ENCODE measurements at places on chromosomes 5 and 9.
A peak's percentile ranks its signal among the peaks of the same experiment; 100 is the strongest.

DNA sequence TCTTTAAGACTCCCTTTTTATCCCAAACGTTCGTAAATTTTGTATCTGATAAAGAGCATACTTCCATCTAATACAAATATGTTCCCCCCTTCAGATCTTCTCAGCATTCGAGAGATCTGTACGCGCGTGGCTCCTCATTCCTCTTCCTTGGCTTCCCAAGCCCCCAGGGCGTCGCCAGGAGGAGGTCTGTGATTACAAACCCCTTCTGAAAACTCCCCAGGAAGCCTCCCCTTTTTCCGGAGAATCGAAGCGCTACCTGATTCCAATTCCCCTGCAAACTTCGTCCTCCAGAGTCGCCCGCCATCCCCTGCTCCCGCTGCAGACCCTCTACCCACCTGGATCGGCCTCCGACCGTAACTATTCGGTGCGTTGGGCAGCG, 19.9 kb downstream of the CDKN2A start:
- no peak for DNase-seq
- peaks cover 98% of the 10 kb centered on the region for H3K27me3 ChIP-seq
- H3K4me3 ChIP-seq, result peak overlapping the region; percentile 67
- H3K4me1 ChIP-seq, result peaks cover 9% of the 10 kb centered on the region

GRCh38 chr9:26228273-26228672, 550.0 kb upstream of the TUSC1 start:
- H3K4me3 ChIP-seq, result no peak overlapping the region
- no peak overlapping the region for H3K27ac ChIP-seq
- DNase-seq, result no peak
- H3K4me1 ChIP-seq, result peaks cover 5% of the 10 kb centered on the region
- peaks cover 12% of the 10 kb centered on the region for H3K27me3 ChIP-seq

DNA sequence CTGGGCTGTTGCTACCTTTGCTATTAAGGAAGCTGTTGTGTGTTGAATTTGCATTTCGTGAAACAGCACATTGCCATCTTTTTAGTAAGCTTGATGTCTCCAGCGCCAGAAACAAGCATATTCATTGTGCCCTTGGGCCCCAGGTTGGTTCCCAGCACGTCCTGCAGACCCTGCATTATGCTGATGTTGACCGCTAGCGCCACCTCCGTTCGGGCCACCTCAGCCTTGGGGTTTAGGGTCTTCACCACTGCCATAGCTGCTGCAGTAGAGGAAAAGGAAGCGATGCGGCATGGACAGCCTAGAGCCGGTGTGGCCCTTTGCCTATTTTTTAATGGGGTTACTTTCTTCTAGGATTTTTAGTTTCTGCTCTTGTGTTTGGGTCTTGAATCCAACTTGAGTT, 23.8 kb upstream of the OTULIN start:
- no peaks in the 10 kb centered on the region for H3K36me3 ChIP-seq
- no peaks in the 10 kb centered on the region for H3K4me1 ChIP-seq
- H3K27ac ChIP-seq, result no peak overlapping the region
- H3K27me3 ChIP-seq, result peaks cover 8% of the 10 kb centered on the region

GRCh38 chr9:126532019-126532462, 81.7 kb upstream of the LMX1B start:
- no peak overlapping the region for H3K27ac ChIP-seq
- no peaks in the 10 kb centered on the region for H3K4me1 ChIP-seq
- H3K36me3 ChIP-seq, result no peaks in the 10 kb centered on the region

DNA sequence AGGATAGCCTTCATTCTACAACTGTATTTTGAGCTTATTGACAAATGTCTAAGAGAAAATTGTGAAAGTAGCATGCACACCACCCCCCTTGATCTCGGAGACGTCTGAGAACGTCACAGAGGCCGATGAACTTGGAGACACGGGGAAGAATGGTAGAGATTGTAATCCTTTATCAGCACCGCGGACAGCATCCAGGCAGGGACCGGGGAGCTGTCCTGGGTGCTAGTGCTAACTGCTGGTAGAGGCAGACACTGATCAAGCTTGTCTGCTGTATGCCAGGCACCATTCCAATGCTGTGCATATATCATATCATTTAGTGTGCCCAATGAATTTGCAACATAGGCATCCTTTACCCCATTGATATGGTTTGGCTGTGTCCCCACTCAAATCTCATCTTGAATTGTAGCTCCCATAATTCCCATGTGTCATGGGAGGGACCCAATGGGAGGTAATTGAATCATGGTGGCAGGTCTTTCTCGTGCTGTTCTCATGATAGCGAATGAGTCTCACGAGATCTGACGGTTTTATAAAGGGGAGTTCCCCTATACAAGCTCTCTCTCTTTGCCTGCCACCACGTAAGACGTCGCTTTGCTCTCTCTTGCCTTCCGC, 98.8 kb downstream of the LHX2 start:
- no peaks in the 10 kb centered on the region for H3K4me1 ChIP-seq
- peak; percentile 78 for DNase-seq
- no peak overlapping the region for H3K27ac ChIP-seq
- H3K36me3 ChIP-seq, result no peaks in the 10 kb centered on the region
- H3K4me3 ChIP-seq, result no peak overlapping the region
- peaks cover 48% of the 10 kb centered on the region for H3K27me3 ChIP-seq

- H3K4me1 ChIP-seq, result peaks cover 6% of the 10 kb centered on the region
- H3K27me3 ChIP-seq, result peaks cover 23% of the 10 kb centered on the region
- no peak overlapping the region for H3K27ac ChIP-seq
- H3K4me3 ChIP-seq, result no peak overlapping the region
These were observed 171.0 kb downstream of the DAB2IP start for GRCh38 chr9:121822093-121823085.

GRCh38 chr5:147906326-147907095, at the start of gene C5orf46:
Gene C5orf46 (minus strand): TSS chr5:147906538. CDS start chr5:147906501, 37 bp downstream.
- no peaks in the 10 kb centered on the region for H3K27me3 ChIP-seq
- DNase-seq, result no peak
- H3K4me1 ChIP-seq, result peaks cover 4% of the 10 kb centered on the region
- H3K4me3 ChIP-seq, result no peak within 1 kb of the TSS
- H3K27ac ChIP-seq, result no peak within 1 kb of the TSS
- H3K36me3 ChIP-seq, result no peaks in the 10 kb centered on the region

DNA sequence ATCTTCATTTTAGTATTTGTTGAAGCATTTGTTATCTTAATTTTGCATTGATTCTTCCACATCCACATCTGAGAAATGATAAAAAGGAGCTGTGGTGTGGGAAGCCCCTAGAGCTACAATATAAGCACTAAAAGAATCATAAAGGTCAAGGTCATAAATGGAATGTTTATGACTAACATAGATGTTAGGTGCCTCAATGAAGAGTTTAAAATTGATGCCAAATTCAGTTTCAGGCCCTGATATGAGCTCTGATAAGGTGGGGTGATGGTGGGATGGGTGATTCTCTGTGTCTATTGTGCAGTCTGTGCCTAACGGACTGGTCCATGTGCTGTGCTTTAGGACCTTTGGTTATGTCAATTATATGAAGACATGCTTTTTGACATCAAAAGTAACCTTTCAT, 61.2 kb upstream of the CAMK4 start:
- no peaks in the 10 kb centered on the region for H3K36me3 ChIP-seq
- H3K27me3 ChIP-seq, result no peaks in the 10 kb centered on the region
- no peak for DNase-seq

GRCh38 chr5:168211936-168212335, 79.5 kb upstream of the WWC1 start:
- H3K4me1 ChIP-seq, result no peaks in the 10 kb centered on the region
- H3K4me3 ChIP-seq, result no peak overlapping the region
